ELF-1 (cell line): ENCODE measurements at places on chromosomes 2 and 18.
A peak's percentile ranks its signal among the peaks of the same experiment; 100 is the strongest.

GRCh38 chr2:36421379-36421778 is 65.8 kb downstream of the CRIM1 start:
- DNase-seq, result no peak

- peak; percentile 43 for DNase-seq
Measured at GRCh38 chr2:6535572-6535971, 330.1 kb downstream of the CMPK2 start.

GRCh38 chr2:233255151-233255550 is 3.7 kb downstream of the ATG16L1 start:
- DNase-seq, result no peak

GRCh38 chr2:28270456-28271152 is 122.1 kb upstream of the FOSL2 start:
- no peak for DNase-seq

DNA sequence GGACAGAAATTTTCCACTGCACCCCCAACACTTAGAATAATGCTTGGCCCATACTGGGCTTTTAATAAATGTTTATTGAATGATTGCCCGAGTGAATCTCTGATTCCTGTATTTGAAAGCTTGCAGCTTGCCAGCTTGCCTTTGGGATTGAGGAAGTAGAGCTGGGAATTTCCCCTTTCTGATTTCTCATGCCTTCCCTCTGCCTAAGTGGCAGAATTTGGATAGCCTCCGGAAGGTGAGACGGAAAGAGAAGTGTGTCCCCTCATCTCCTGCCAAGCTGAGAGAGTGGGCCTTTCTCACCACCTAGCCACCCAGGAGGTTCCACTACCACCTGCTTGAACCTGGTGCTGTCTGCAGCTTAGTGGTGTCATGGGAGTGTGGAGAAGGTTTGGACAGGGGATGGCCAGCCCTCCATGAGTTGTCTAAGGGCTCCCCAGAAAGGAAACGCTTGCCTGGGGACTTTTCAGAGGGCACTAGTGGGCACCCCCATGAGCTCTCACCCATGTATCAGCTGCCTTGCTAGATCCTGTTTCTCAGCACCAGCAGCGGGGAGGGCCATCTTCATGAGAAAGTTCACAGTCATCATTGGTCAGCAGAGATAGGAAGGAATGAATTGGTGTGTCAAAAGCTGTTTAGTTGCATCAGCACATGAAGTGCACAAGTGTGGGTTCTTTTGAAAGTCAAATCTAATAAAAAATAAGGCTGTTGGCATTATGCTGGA is 8.6 kb upstream of the NCOA1 start:
- no peak for DNase-seq

- DNase-seq, result no peak
Measured at GRCh38 chr2:235642446-235643098, 148.7 kb downstream of the AGAP1 start.

GRCh38 chr2:85053802-85054201 is 79.4 kb upstream of the TCF7L1 start:
- peak; percentile 56 for DNase-seq

DNA sequence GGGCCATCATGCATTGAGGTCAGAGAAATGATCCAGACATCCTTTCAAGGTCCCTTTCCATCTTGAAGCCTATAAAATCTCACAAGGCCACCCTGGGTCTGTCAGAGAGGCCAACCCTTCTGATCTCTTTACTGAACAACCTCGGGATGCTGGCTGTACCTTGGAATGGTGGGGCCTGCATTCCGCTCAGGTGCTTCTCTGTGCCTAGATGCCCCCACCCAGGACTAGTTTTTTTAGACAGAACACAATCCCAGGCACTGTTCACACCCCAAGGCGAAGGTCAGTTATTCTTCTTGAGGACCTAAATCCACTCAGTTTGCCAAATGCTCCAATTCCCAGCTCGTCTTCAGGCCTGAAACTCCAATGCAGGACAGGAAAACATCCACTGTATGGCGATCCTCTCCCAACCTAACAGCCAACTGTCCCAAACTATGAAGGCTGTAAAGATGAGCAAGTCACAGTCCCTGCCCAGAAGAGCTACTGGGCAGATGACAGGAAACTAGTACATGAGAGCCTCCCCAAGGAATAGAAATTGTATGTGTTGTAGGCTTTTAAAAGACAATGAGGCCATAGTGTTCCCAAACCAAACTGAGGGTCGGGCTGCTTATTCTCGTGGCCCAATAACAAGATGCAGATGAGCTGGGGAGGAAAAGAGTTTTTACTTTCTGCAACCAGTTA is 154.4 kb upstream of the ACAA2 start:
- DNase-seq, result no peak

DNA sequence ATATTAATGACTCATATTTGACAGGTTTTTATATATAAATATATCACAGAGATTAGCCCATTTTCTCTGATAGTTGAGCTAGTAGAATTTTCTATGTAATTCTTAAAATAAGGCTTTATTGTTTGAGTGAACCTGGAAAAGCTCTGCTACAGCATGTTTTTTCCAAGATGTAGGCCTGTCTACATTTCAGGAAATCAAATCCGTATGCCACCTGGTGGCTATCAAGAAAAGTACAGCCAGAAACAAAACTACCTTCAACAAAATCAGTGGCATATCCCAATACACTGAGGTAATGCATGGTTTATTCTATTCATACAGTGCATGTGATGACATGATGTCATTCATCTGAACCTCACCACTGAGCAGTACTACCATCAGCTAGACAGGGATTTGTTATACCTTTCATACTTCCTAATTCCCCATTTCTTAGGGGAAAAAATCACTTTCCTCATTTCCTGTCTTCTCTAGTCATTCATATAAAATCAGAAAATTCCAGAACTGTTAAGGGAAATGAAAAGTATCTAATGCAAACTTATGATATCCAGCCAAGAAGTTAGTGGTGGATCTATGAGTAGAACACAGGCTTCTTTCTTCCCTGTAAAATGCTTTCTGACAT is 310.4 kb upstream of the SYT4 start:
- DNase-seq, result no peak

- DNase-seq, result no peak
Measured at GRCh38 chr2:159925975-159926374, 128.0 kb upstream of the CD302 start.

DNA sequence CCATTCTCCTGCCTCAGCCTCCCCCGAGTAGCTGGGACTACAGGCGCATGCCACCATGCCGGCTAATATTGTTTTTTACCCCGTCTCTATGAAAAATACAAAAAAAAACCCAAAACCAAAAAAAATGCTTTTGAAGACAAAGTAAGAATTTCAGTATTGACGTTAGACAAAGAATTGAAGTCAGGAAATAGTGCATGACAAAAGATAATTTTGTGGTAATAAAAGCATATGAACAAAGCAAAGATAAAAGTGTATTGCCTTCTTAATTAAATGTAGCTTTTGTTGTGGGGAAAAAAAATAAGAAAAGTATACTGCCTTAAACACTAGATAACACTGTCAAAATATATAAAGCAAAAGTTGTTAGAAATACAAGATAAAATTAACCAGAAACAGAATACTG is 86.8 kb downstream of the ANKRD12 start:
- no peak for DNase-seq

GRCh38 chr2:162928356-162928755 is 89.8 kb upstream of the KCNH7 start:
- no peak for DNase-seq

GRCh38 chr2:177998006-177998405 is 74.6 kb downstream of the PDE11A start:
- no peak for DNase-seq

GRCh38 chr18:10528439-10528838 is 2.6 kb downstream of the NAPG start:
- DNase-seq, result no peak

DNA sequence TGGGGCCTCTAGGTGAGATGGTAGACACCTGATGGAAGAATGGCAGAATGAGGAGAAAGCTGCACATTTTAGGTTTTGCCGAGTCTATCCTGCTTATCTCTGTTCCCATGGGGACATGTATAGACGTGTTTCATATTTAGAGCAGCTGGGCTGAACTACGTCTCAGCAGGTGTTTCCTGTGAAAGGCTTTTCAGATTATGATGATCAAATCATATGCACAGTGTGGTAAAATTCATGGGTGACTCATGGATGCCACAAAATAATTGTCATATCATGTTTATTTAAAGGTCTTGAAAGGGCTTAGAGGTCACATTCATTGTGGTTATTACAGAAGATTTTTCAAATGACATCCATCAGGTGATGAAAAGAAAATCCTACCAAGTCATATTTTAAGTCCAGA is 90.5 kb downstream of the ICOS start:
- no peak for DNase-seq

DNA sequence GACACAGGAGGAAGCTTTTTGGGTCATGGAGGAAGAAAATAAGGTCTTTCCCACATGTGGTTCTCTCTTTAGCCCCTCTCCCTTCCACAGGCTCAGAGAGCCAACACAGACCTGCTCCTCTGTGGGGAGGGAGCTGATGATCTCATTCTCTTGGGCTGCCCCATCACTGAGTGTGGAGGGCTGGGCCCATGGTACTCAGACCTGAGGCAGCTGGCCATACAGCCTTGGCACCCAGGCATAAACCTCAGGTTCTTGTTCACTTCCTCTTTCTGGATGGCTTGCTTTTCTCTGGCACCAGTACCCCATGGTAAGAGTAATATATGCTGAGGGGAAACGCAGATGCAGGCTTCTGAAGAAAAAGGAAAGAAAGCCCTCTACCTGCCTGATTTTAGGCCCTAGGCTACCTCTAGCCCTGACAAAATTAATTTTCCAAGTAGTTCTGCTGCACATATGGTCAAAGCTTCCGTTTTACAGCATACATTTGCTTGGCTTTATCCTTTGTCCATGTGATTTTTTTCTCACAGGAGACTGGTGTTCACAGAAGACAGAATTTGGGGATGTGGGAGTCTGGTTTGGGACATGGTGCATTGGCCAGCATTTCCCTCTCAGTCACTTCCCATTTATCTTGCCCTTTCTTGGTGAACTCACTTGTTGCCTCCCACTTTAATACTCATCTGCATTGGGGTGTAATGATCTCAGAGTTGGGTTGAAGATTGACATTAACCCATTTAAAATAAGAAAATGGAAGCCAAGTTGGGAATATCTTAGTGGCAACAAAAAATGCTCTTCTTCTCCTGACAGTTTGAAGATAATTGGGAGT is 11.1 kb downstream of the DHRS9 start:
- DNase-seq, result no peak

DNA sequence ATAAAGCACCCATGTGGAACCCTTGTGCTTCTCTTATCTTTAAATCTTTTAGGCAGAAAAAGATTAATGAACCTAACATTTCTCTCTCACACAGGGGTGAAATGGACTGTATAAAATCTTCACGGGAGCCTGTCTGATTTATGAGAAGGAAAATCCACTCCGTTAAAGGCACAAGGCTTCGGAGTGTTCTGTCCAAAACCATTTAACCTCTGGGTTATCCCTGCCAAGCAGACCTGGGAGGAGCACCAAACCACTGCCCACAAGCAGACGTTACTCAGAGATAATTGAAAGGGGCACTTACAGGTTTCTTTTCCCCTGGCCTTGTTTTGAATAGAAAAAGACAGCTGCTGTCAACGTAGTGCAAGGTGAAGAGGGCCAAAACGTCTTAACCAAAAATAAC is 184.4 kb upstream of the DOK6 start:
- DNase-seq, result no peak

DNA sequence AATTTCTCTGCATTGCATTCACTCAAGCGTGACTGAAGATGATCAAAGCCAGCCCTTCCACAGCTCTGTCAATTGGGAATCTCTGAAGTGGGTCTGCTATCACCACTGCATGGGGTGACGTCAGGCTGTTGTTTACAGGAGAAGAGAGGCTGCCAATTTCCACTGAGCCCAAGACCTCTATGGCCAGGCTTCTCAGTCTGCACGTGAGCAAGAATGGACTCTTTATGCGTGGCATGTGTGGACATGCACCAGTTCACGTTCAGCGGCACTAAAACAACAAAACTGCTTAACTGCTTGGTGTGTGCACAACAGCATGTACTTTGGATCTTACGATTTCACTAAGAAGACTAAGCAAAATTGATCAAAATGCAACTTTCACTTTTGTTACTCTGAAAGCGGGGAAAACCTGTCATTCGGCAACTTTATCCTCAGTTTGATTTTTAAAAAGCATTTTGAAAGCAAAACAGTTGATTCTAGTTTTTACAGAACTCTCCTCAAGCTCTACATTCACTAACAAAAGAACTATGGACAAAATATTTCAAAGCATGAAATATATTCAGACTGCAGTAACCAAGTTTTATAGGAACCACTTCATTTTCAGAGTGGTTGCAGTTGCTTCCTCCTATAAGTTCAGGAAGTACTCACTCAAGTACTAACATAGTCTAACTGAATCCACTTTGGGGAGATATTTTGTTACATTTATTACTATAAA is 77.0 kb upstream of the SERTAD2 start:
- peak; percentile 73 for DNase-seq

DNA sequence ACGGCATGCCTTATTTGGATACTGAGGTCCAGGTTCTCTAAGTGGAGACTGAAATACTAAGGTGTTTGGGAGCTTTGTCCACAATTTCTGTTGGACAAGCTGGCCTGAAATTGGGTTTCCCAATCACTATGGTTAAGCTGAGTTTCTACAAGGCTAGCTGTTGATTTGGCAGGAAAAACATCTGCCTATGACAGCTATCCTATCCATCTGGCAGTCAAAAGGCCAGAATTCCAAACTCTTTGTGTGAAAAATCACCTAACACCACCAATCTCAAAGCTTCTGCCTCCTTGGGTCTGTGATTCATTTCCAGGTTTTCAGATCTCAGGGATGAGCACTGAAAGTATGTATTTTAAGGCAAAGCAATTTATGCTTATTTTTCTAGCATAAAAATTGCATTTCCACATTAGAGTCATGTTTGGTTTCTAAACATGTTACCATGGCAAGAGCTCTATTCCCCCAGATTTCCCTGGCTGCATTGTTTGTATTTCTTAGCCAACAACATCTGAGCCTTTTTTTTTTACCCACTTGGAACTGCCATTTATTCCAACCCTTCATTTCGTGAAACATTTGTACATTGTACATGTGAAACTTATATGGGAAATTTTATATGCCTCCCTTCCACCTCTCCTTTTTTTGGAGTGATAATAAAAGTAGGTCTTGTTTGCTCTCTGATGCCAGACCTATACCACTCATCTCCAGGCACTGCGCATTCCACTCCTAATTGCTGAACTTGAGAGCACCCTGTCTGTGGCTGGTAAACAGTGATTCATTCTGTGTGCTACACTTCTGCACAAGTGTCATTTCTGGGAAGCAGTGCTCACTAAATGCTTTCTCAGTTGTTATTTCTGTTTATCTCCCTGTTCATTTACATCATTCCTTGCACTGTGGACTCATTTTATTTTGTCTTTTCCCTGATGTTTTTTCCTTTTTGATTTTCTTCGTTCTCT is 15.9 kb upstream of the CCDC85A start:
- DNase-seq, result no peak

- DNase-seq, result no peak
Measured at GRCh38 chr2:240146141-240146561, 5.7 kb upstream of the OTOS start.

DNA sequence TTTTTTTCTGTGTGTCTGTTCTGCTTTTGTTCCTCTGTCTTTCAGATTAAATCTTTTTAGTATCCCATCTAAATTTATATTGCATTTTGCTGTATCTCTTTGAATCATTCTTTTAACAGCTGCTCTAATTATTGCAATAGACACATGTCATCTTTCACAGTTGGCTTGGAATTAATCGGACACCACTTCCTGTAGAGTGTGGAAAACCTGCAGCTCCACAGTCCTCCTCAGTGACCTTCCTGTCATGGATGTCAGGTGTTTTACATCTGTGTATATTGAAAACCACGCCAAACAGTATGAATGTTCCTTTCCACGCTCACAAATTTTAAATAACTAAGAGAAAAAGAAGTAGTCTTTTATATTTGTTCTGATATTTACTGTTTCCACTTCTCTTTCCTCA is 135.3 kb downstream of the PXDN start:
- no peak for DNase-seq

- peak; percentile 84 for DNase-seq
Measured at GRCh38 chr2:219851801-219852481, 224.5 kb downstream of the SLC4A3 start.
